Fibroblast of the aortic adventitia (primary cell): ENCODE measurements at places on chromosomes 2 and 18. TPM values are rescaled to one million over a fixed set of nuclear protein-coding genes. Genes with fewer than 3 reads are reported as not detected.

GRCh38 chr2:54052825-54053718 is 62.3 kb upstream of the ACYP2 start:
- DNase-seq = no peak

Gene PROKR1
- not detected in 2 replicates for total RNA-seq

DNA sequence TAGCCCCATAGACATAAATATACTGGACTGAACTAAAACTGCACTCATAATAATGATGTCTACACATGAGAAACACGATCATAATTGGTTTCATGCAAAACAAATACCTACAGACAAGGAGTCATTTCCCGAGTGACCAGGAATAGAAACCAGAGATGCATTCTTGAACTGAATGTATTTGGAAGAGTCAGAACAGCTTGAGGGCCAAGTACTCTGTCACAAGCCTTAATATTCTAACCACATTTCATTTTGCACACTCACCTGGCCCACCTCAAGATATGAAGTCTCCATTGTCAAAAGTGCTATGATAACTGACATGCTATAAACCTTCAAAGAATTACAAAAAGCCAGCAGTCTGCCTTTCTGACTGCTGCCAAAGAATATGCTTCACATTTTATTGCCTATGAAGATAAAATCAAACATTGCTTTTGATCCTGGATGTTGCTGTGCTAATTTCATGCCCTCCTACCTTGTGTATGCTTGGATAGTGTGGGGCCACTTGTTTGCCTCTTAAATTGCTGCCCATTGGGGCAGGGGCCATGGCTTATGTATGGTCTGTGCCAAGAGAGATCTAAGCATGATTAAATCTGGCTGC is 18.9 kb upstream of the ASAP2 start:
- DNase-seq = peak; percentile 90

DNA sequence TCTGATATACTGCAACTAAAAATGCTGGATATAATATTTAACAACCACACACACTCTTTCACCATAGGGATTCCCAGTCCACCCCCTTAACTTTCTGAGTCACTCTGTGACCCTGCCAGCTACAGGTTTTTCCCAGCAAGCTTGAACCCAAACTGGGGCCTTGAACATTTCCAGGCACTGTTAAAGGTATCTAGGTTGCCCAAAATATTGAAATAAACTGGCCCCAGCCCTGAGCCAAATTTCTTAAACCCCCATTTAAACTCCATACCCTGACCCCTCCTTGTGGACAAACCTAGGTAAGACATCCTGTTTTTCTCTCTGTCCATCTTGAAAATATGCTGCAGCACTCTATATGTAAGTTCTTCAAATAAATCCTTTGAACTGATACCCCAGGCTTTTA is 19.7 kb upstream of the DCTN1 start:
- peak; percentile 65 for DNase-seq

Gene GRB14
- 6.1 and 6.9 TPM in 2 replicates for total RNA-seq

Gene PLCD4
- 1.2 and 6.4 TPM in 2 replicates for total RNA-seq

GRCh38 chr2:44981714-44982108 is 27.5 kb downstream of the SIX2 start:
- DNase-seq = peak; percentile 84

GRCh38 chr2:132645176-132645575 is 24.8 kb downstream of the LYPD1 start:
- no peak for DNase-seq

Gene AMER3
- total RNA-seq = not detected in 2 replicates

- DNase-seq = peak; percentile 5
Measured at GRCh38 chr2:83172841-83173240, 1286.2 kb downstream of the SUCLG1 start.

GRCh38 chr2:219045937-219046550 is 4.7 kb upstream of the CFAP65 start:
- peak; percentile 45 for DNase-seq

Gene RMDN2
- 9.6 and 14.9 TPM in 2 replicates for total RNA-seq

DNA sequence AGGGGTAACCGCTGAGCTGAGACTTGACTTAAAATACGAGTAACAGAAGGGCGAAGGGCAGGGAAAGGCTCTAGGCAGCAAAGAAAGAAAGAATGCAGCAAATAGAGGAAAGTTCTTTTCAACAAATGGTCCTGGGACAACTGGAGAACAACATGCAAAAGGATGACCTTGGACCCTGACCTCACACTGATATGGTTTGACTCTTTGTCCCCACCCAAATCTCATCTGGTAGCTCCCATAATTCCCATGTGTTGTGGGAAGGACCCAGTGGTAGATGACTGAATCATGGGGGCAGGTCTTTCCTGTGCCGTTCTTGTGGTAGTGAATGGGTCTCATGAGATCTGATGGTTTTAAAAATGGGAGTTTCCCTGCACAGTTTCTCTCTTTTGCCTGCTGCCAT is 33.9 kb downstream of the ST3GAL5 start:
- DNase-seq = no peak

DNA sequence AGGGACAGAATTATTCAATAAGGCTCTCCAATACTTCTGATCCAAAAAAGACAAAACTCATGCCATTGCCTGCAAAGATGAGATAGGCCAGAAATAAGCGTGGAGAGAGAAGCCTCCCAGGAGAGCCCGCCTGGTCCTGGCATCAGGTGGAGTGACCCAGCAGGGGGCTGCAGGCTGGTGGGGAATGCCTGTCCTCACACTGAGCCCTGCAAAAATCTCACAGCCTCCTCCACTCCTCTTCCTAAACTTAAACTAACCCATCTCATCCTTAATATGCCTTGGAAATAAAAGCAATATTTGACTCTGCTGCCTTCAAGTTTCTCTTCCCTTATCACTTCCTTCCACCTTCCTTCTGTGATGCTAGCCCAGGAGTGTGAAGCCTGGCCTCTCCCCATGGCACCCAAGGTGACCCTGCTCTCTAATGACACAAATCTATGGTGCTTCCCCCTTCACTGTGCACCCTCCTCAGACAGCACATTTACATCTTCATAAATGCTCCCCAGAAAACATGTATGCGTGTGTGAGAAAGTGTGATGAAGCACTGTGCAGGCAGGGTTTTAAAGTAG is 218.4 kb downstream of the ANAPC1 start:
- DNase-seq = no peak

Gene ZSWIM2
- 0.18 TPM in 1 of 2 replicates, not detected in the other for total RNA-seq

GRCh38 chr18:43702399-43702798 is 425.1 kb upstream of the SYT4 start:
- DNase-seq = no peak

DNA sequence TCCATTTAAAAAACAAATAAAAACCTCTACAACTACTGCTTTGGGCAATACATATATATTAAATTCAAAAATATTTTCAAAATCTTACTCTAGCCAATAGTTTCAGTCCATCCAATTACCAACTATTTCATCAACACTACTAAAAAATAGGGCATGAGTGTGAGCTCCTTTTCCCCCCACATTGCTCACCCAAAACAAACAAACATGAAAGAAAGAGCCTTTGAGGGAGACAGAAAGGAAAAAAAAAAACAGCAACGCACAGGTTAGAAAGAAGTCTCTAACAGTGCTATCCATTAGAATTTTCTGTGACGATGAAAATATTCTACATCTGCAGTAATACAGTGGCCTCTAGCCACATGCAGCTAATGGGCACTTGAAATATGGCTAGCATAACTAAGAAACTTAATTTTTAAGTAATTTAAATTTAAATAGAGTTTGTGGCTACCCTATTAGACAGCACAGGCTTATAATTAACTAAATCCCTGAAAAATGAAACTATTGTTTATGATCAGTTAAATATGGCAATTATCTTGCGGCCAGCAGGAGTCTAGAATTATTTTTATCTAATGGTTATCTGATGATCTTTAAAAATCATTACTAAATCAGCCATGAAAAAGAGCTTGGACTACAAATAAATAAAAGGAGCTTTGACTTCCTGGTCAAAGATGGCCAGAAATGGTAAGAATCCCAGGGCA is 59.2 kb downstream of the RBMS1 start:
- DNase-seq = no peak

DNA sequence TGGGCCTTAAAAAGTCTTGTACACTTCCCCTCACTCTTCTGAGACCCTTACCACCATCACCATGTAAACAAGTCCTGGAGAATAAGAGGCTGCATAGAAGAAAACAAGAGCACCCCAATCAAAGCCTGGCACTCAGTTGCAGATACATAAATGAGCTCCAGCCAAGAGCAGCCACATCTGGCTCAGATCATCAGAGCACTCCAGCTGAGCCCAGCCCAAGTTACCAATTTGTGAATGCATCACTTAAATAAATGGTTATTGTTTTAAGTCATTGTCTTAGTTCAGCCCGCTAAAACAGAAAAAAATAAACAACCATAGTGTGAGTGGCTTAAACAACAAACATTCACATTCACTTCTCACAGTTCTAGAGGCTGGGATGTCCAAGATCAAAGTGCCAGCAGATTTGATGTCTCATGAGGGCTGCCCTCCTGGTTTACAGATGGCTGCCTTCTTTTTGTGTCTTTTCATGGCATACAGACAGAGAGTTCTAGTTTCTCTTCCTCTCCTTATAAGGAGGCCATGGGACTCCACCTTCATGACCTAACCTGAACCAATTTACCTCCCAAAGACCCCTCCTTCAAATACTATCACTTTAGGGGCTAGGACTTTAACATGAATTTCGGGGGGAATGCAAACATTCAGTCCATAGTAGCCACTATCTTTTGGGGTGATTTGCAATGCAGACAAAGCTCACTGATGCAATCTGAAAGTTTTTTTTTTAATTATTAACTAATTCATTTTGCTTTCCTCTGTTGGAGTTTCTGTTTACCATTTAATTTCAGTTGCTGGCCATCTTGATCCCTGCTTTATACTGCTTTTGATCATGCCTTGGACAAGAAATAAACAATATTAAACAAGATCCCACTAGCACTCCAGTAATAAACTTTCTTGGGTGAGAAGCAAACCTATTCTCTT is 187.5 kb upstream of the ACVR2A start:
- no peak for DNase-seq

DNA sequence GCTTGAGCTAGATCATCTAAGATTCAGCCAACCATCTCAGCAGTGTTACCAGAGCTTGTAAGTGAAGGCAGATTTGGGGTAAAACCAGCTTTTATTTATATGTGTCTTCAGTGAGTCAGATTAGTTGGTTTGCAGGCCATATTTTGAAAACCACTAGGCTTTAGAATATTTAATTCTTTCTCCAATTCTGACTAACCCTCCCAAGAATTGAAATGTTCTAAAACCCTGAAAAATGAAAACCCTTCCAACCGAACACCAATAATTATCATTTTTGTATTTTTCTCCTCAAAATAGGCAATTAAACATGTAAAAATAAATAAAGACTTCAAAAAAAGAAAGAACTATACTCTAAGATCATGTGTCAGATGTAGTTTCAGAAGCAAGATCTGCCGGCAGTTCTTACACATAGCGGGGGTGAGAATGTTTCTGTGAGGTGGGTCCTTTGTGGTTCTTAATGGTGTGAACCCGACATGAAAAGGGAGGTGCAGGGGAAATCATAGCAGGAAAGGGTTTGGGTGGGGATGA is 14.2 kb downstream of the PLEK start:
- DNase-seq = no peak

Gene TUBA3D
- total RNA-seq = not detected in 2 replicates

DNA sequence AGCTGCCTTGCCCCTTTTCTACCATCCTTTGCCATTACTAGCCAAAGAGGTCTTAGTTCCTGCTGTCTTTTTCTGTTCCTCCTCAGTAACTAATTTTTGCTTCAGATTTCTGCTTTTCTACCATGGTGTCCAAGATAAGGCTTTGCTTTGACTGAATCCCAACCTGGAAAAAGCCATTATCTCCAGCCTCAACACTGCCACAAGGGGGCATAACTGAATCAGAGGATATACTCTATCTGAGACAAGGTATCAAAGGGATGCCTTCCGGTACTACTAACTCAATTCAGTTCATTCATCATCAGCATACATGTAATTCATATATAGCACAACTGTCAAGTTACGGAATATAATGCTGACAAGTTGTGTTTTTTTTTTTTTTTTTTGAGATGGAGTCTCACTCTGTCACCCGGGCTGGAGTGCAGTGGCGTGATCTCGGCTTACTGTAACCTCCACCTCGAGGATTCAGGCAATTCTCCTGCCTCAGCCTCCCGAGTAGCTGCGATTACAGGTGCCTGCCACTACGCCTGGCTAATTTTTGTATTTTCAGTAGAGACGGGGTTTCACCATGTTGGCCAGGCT is 11.4 kb downstream of the OSGEPL1 start:
- DNase-seq = peak; percentile 39

Gene MROH2A
- under 0.01 TPM in 1 of 2 replicates, not detected in the other for total RNA-seq

- DNase-seq = no peak
Measured at GRCh38 chr2:190666895-190667294, 18.0 kb downstream of the NAB1 start.

Gene NGEF
- 1.1 and 17.4 TPM in 2 replicates for total RNA-seq

Gene DUSP19
- total RNA-seq = 1.6 and 4.8 TPM in 2 replicates

- no peak for DNase-seq
Measured at GRCh38 chr2:193796847-193797246, 1602.1 kb upstream of the TMEFF2 start.

Gene PROC
- total RNA-seq = not detected in 2 replicates

- DNase-seq = peak; percentile 30
Measured at GRCh38 chr2:68837861-68838341, 33.3 kb downstream of the BMP10 start.

Gene ARHGEF4
- total RNA-seq = 5.2 and 9.8 TPM in 2 replicates

Gene CYP1B1
- 146 and 199 TPM in 2 replicates for total RNA-seq

Gene NOSTRIN
- 0.81 TPM in 1 of 2 replicates, not detected in the other for total RNA-seq

DNA sequence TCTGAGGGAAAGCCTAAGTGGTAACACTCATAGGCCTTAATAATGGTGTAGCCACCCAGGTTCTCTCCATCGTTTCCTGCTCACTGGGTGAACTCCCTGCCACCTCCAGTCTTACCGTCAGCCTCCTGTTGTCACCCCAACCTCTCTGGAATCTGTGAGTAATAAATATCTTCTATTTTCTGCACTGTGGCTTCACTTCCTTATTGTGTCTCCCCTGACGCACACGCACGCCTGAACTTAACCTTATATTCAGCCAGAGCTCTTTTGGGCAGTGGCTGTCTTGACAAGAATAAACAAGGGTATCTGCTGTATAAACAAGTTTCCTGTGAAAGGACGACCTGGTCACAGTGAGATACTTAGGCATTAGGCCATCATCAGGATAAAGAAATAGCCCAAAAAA is 467.2 kb downstream of the SPAG16 start:
- no peak for DNase-seq

DNA sequence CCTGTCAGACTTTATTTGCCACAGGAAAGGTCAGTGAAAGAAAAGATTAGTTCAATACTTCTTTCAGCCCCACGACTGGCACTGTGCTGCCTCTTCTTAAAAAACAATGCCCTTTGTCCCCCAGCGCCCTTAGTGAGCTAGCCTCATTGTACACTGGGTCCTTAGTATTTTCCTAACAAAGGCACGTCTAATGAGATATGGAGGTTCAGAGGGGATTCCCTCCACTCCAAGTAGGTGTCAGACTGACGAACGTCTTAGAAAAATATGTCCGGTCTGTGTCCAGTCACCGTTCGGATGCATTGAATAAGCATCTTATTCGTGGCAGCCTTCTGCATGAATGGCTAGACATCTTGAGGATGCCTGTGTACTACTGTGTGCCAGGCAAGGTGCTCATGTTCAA is 1.1 kb downstream of the FECH start:
- DNase-seq = peak; percentile 15

Gene C2orf80
- not detected in 2 replicates for total RNA-seq

- DNase-seq = no peak
Measured at GRCh38 chr2:197248623-197249022, 62.0 kb downstream of the ANKRD44 start.
